Uterine smooth muscle cell (primary cell): ENCODE measurements at places on chromosomes 1 and 21. TPM values are rescaled to one million over a fixed set of nuclear protein-coding genes. Genes with fewer than 3 reads are reported as not detected.

Gene S100A12
- not detected in 2 replicates for total RNA-seq

Gene ARMH1
- total RNA-seq, result 0.11 and 0.87 TPM in 2 replicates

Gene LCE1B
- not detected in 2 replicates for total RNA-seq

Gene SLC19A2
- 8.3 and 11.4 TPM in 2 replicates for total RNA-seq

Gene KRTAP19-1
- total RNA-seq, result not detected in 2 replicates

Gene FAM151A
- not detected in 2 replicates for total RNA-seq

Gene PGBD2
- 4.6 and 7.2 TPM in 2 replicates for total RNA-seq

Gene SH3BGR
- total RNA-seq, result 1.00 and 2.4 TPM in 2 replicates
